ENCODE measurements at places on chromosomes 5 and 9.

GRCh38 chr9:125843646-125844045 lies 96.5 kb downstream of the PBX3 start:
- no peak for DNase-seq

DNA sequence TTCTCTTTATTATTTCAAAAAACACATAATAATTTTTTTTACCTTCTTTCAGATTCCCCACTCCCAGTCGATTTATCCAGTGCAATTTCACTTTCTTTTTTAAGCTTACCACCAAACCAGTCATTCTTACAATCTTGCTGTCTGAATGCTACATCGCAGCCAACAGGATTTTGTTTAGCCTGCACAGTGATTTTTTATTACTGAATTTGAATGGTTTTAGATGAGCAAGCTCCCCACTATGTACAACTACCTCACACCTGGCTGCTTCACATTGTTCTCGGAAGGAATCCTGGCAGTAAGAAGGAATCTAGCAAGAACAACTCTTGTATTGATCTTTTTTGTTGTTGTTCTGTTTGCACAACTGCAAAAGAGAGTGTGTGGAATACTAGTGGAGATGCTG lies 668.1 kb upstream of the WWC1 start:
- no peak for DNase-seq

- DNase-seq, result no peak
Observed at GRCh38 chr9:131113655-131114054, 11.7 kb upstream of the NUP214 start.

DNA sequence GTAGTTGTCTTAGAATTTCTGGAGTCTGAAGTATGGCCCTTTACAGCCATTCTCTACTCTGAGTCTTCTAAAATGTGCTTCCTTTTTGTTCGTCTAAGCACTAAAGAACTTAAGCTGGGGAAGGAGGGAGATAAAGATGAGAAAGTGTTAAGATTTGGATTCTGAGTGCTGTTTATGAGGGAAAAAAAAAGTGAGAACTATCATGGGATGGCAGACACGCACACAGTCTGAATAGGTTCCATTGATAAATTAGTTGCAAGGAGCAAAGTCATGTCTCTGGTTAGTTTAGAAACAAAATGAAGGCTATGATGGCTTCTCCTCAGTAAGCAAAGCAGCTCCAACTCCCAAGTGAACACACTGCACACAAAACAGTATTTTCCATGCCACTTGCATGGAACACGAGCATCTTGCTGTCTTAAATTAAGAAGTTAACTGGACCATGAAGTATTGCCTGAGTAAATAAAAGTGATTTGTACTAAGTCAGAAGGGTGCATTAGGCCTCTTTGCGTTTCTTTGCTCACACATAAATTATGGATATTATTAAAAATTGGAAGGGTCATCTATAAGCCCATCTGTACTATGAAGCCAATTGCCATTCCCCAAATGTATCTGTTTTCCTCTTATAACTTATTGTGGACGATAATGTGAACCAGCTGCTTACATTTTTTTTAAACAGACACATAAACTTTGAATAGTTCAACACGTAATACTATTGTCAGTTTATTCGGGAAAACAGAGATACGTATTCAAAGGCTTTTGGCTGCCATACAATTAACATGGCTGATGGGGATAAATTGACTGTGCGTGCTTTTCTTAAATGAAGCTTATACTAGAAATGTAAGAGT lies 199.3 kb downstream of the SGCD start:
- no peak for DNase-seq

- no peak for DNase-seq
Observed at GRCh38 chr9:69894720-69895119, 74.1 kb downstream of the CFAP95 start.

DNA sequence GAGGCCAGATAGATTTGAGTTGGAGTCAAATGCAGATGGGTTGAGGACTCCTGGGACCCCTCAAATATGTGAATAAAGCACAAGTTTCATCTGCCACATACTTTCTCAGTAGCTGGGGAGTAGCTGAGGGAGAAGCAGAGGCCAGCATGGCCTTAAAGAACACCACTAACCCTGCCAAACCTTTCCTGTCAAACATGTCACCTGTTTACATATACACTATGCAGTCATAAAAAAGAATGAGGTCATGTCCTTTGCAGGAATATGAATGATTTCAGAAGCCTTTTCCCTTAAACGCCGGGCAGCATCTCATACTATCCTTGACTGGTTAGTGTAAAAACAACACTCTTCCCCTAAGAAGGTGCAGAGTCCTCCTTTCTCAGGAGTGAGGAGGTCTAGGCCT lies 25.2 kb upstream of the HSD17B4 start:
- DNase-seq, result no peak

- no peak for DNase-seq
Observed at GRCh38 chr9:70291446-70291845, 32.7 kb downstream of the SMC5 start.

DNA sequence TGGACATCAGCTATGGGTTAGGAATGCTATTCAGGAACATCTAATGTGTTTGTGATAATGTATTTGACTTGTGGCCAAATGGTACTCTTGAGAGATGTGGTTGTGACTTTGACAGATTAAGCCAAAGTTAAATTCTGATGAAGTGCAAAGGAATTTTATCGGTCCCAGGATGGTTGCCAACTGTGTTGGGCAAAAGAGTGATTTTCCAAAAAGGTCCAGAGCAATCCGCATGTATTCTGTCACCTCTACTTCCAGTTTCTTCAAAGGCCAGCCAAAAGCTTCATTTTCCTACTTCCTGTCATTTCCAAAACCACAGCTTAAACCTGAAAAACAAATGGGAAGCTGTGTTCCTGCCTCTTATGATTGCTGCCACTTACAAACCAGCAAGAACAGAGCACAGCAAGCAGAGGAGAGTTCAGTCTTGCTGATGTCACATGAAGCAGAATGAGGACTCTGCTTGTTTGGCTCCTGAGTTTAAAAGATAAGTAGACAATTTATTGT lies 59.8 kb downstream of the MARCHF3 start:
- no peak for DNase-seq

GRCh38 chr9:13447843-13448422 lies 168.4 kb upstream of the MPDZ start:
- no peak for DNase-seq

DNA sequence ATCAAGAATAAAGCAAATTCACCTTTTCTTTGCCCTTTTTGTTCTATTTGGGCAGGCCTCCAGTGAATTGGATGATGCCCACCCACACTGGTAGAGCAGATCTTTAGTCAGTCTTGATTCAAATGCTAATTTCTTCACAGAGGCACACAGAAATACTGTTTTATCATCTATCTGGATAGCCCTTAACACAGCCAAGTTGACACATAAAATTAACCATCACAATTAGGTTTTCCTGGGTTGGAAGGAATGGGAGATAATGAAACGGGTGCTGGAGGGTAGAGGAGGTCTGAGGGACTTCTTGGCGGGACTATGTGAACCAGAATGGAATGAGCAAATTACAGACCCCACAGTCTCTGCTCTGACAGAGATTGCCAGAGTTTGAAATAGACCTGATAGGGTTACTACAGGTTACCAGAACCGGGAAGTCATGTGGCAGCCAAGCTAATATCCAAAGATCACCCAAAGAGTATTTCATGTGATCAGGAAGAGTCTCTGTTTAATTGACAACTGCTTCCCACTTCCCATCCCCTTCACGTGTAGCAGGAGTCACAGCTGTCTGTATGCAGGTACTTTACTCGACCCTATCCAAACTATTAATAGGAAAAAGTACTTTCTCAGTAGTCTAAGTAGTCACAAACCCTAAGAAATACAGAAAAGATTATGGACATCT lies 20.0 kb upstream of the TMEM161B start:
- no peak for DNase-seq

Data from brain pericyte (primary cell).